ENCODE measurements at places on chromosomes 13 and 19.

GRCh38 chr13:91331047-91331915 lies 16.2 kb upstream of the MIR17HG start:
- no peak for DNase-seq

GRCh38 chr19:18227781-18228271 lies 1.6 kb upstream of the PDE4C start:
- no peak for DNase-seq

DNA sequence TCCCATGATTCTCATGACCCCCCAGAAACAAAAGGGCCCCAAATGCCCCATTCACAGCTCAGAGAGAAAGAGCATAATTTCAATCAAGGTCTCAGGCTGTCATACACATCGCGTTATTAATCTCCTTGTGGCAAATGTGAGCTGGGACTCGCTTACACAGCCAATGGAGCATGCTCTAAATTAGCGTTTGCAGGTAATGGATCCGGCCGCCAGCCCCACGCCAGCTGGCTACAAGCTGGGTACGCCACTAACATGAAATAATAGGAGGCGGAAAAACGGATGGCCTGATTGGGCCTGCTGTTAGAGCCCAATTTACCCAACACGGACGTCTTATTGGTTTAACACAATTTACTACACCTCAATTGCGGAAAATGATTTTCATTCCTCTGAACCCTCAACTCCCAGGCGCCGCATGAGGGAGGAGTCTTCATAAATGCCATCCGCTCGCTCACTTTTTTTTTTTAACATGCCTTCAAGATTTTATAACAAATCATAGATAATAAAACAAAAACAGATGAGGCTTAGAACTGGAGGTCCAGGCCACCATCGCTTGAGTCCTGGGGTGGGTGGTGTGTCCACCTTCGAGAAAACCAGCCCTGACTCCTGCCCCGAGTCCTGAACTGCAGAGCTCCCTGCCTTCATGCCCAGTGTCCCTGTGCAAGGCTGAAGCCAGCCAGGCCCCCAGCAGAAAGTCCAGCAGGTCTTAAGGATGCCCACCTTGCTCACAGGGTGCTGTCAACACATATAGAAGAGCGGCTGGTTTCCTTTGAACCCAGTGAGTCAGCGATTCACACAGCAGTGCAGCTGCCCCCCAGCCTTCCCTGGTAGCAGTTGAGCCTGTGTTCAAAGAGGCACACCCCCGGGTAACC lies 62.1 kb downstream of the PEPD start:
- no peak for DNase-seq

- DNase-seq: no peak
Measured at GRCh38 chr13:93398167-93399035, 171.8 kb downstream of the GPC6 start.

DNA sequence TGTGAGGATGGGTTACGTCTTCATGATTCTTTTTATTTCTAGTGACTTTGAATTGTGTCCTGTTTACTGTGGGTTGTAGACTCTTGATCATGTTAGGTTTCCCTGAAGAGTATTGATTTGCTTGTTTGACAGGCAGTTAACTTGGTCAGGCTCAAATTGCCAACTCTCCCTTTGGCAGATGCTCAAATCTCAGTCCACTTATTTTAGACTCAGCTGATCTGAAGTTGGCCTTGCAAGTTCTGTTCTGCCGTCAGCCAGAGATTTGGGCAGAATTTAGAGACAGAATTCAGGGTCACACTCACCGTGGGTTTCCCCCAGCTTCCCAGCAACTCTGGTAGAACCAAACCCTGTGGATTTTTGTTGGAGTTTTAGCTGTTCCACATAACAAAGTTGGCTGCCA lies 71.6 kb upstream of the TEX29 start:
- DNase-seq: no peak

GRCh38 chr19:8023371-8023770 lies 17.9 kb upstream of the ELAVL1 start:
- DNase-seq: no peak

GRCh38 chr19:7918615-7919421 lies 1.3 kb upstream of the SNAPC2 start:
- DNase-seq: no peak

DNA sequence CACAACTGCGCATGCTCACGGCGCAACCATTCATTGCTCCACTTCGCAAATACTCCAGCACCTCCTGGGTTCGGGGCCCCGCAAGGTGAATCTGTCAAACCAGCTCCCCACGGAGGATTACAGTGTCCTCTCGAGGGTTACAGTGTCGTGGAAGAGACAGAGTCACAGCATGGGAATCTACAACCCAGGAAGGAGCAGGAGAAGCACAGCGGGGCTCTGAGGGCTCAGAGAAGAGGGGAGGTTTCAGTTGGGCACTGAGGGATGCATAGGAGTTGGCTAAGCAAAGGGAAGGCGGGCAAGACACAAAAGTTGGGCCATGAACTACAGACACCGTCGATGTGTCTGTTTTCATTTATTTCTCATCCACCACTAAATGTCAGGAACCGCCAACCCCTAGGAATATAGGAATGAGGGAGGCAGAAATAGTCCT lies 1.0 kb upstream of the GTF2F1 start:
- no peak for DNase-seq

DNA sequence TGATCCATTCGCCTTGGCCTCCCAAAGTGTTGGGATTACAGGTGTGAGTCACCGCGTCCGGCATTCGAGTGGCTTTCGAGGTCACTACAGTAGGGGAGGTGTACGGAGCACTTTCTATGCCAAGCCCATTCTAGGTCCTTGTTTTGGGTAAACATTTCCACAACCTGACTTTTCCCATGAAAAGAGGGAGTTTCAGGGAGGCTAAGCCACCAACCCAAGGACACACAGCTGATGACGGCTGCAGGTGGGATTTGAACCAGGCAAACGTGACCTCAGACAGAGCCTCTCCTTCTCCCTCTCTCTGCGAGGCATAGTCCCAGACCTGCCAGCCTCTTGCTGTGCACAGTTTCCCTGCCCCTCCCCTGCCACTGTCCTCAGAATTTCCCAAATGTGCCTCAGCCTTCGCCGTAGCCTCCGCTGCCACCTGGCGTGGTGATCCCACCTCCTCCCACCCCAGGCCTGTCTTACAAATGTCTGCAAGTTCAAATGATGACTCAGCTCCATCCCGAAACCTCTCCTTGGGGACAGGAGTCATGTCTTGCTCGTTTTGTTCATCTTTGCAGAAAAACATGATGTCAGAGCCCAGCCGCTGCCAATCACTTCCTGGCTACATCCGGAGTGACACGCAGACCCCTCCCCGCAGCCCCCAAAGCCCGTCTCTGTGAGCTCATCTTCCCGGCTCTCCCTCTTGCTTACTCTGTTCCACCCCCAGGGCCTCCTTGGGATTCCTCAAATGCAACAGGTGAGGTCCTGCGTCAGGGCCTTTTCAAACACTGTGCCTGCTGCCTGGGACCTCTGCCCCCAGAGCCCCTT lies 6.6 kb upstream of the GADD45B start:
- DNase-seq: no peak

DNA sequence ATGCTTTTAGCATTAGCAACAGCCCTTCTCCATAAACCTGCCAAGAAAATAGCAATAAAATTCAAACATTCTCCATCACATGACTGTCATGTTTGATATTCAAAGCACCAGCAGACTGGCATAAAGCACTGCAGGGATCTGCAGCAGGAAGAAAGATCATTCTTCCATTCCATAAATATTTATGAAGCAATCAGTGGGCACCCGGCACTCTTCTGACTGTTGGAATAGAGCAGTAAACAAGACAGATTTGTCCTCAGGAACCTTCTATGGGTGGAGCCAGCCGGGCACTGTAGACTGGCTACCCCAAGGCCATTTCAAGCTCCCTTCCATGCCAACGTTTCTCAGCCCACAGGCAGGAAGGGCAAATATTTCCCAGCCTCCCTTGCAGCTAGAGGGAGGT lies 25.5 kb downstream of the PLA2G4C start:
- no peak for DNase-seq

DNA sequence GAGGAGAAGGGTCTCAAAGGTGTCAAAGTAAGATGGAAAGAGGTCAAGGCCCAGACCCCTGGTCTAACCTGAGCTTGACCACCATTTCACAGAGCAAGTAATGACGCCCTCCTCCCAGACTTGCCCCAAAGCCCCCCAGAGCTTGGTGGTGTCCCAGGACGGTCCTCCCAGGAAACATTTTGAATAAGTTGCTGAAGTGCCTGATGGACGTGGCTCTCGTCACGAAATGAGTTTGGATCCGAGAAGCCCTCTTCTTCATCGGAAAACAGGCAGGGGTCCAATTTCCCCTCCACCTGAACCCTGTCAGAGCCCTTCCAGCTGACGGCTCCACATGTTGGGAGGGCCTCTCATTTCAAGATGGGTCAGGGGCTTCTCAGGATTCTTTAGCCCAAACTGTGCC lies 54.5 kb upstream of the TPM4 start:
- no peak for DNase-seq
